ENCODE measurements at places on chromosomes 13 and 19.

- no peak for DNase-seq
Observed at GRCh38 chr13:44404261-44405132, 30.9 kb downstream of the SERP2 start.

DNA sequence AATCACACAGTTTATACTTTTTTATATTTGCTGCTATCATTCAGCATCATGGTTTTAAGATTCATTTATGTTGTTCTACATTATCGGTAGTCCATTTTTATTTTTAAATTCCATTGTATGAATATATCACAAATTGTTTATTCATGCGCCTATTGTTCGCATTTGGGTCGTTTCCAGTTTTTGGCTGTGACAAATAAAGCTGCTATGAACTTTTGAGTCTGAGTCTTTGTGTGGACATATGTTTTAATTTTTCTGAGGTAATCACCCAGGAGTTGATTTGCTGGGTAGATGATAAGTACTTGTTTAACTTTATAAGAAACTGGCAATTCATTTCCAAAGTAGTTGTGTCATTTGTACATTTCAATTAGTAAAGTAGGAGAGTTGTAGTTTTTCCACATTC is 74.2 kb upstream of the CSNK1A1L start:
- DNase-seq = peak; percentile 62

- DNase-seq = no peak
Observed at GRCh38 chr13:20664351-20664750, 39.1 kb upstream of the IL17D start.

DNA sequence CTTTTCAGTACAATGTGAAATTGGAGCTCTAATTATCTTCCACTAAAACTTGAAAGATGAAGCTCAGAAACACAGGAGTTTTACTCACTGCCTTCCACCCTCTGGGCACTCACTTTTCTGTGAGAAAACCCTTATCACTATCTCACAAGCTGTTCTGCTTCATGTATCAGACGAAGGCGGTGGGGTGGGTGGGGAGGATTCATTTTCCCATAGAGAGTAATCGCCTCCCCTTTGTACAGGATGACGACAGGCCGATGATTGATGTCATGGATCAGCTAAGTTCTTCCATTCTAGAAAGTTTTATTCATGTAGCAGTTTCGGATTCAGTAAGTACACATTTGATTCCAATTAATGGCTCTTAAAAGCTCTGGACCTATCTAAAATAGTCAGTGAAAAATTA is 139.9 kb downstream of the ZAR1L start:
- DNase-seq = peak; percentile 22

GRCh38 chr13:28355822-28356371 is 139.0 kb downstream of the FLT1 start:
- DNase-seq = peak; percentile 95

DNA sequence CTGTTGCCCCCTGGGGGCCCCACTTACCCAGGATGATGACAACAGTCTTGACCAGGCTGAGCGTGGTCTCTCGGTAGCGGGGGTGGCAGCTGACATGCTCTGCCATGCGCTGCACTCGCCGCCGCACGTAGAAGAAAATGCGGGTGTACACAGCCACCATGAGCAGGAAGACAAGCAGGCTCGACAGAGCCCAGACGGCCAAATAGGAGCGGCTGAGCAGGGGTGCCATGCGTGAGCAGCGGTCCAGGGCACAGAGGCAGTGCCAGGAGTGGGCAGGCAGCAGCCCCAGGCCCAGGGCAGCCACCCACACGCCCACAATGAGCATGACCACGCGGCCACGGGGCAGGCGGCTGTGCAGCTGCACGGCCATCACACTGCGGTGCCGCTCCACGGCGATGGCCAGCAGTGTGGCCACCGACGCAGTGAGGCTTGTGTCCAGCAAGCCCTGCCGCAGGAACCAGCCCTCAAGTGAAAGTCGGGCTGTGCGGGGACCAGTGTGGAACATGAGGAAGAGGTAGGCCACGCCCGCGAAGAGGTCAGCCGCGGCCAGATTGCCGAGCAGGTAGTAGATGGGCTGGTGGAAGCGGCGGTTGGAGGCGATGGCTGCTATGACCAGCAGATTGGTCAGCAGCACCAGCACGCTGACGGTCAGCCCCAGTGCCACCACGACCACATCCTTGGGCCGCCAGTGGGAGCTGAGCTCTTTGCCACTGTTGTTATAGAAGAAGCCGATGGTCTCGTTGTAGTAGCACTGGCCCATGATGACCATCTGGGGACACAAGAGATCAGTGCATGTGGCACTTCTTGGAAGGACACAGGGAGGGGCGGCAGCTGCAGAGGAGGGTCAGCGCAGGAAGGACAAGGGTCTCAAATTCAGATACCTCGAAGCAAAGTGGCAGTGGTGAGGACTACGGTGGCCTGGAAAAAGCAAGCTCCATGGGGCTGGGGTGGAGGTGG is 1.2 kb downstream of the LPAR2 start:
- no peak for DNase-seq

DNA sequence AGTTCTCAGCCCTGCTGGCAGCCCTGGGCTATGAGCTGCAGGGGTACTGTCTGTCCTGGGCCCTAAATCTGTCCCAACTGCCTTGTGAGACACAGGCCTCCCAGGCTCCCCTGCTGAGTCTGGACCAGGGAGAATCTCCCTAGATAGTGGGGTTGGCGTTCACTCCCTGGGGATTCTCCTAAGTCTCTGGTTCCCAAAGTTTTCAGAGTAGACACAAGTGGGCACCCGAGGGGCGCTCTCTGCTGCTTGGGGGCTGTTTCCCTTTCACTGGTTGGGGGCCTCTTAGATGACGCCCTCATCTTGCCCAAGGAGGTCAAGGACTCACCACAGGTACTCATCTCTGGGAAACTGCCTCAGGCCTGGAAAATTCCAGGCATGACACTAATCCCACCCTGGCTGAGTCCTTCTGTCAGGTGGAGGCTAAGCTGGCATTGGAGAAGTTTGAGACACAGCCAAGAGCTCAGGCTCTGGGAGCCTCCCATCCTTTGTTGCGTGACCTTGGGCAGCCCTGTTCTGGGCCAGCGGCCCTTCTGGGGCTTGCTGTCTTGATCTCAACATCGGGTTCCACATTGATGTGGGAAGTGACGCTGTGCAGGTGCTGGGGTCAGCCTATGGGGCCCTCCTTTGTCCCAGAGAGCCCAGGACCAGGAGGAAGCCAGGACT is 3.9 kb downstream of the RPL18A start:
- DNase-seq = no peak

DNA sequence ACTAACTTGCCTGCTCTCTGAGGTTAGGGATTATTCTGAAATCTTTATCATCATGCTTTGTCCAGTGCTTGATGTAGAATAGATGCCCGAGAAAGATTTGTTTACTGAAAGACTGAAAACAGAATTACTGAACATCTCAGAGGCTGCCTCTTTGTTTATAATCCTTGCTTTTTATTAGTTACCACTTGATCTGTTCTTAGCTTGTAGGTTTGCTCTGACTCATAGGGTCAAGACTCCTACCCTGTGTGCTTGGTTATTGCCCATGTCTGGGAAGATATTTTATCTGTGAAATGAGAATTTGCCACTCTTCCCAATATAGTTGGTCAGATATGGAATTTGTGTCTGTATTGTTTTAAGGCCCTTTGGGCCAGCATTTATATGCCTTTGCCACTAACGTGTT is 675.3 kb downstream of the DIAPH3 start:
- DNase-seq = no peak

GRCh38 chr19:1366899-1367870 is 16.5 kb upstream of the NDUFS7 start:
- DNase-seq = no peak

DNA sequence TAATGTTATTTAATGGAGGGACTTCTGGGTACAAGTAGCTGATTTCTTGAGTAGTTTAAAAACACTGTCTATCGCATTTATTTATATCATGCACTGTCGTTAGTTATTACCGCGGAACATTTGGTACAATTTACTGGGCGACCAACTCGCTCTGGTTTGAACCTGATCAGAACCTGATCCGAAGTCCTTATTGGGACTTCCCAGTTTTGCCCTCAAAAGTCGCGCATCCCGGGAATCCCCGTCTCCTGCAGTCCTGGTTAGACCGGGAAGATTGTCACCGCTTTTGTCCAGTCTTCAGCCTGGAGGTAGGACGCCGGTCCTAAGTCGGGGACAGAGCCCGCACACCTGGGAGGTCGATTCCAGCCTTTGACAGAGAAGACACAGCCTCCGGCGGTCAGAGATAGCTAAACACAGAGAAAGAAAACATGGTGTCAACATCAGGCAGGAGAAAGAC is 694 bp downstream of the CLN5 start:
- peak; percentile 11 for DNase-seq

- no peak for DNase-seq
Observed at GRCh38 chr19:4800591-4801081, 9.1 kb downstream of the FEM1A start.

DNA sequence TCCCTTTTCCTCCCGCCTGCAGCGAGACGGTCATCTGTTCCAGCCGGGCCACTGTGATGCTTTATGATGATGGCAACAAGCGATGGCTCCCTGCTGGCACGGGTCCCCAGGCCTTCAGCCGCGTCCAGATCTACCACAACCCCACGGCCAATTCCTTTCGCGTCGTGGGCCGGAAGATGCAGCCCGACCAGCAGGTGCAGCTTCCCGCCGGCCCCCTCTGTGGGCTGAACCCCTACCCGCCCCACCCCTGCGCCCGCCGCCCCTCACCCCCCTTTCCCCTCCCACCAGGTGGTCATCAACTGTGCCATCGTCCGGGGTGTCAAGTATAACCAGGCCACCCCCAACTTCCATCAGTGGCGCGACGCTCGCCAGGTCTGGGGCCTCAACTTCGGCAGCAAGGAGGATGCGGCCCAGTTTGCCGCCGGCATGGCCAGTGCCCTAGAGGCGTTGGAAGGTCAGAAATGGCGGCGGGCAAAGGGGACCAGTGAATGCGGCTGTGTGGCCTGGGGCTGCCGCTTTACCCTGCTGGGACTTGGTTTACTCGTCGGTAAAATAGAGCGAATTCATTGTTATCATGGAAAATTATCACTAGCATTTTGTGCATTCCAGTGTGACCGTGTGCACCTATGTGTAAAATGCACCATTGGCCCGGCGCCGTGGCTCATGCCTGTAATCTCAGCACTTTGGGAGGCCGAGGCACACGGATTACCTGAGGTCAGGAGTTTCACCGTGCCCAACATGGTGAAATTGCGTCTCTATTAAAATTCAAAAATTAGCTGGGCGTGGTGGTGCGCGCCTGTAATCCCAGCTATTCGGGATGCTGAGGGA is 10.6 kb downstream of the VASP start:
- no peak for DNase-seq

- DNase-seq = no peak
Observed at GRCh38 chr19:48966541-48967345, 1.6 kb downstream of the FTL start.

DNA sequence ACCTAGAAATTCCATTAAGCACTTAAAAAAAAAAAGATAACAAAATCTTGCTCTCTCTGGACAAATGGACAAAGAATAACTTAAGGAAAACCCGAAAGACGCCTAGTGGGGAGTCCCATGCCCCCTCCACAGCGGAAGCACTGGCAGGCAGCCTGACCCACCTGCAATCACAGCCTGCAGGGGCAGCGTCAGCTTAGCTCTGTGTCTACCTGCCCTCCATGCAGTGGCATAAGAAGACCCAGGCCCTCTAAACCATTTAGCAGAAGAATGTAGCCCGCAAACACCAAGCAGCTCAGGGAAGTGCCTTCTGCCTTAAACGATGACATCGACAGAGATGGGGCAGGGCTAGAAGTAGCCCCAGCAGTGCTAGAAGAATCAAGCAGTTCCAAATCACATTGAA is 36.0 kb downstream of the KCTD15 start:
- DNase-seq = no peak

GRCh38 chr13:51523082-51523518 is 61.2 kb upstream of the WDFY2 start:
- peak; percentile 53 for DNase-seq

DNA sequence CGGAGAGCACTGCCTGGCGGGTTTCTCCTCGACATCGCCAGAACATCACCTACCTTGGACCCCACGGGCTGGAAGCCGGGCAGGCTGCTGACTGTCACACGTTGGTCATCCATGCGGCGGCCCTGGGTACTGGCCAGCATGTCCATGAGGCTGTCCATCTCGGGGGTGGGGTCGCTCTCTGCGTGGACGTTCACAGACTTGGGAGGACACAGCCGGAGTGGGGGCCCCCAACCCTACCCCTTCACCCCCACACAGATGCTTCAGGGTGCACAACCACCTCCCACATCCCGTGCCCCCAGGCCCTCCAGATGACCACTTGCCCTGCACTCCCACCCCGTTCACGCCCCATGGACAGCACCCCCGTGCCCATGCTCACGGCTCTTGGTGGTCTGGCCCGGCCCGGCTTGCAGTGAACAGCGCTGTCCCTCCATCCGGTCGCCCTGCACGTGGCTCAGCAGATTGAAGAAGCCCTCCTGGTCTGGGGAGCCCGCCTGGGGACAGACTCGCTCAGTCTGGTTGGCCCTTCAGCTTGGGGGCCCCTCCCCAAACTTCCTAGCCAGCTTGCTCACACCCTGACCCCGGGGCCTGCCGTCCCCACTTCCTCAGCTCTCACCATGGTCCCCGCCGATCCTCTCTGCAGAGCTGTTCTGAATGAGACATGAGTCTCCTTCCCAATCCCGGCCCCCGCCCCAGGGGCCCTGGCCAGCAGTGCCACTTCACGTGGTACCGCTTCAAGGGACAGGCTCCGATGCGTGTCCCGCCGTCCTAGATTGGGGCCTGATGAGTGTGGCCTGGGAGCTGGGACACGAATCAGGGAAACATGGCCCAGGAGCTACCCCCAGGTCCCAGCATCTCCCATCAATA is 947 bp downstream of the PCP2 start:
- no peak for DNase-seq

- DNase-seq = no peak
Observed at GRCh38 chr13:105365021-105365550, 1170.4 kb downstream of the EFNB2 start.

DNA sequence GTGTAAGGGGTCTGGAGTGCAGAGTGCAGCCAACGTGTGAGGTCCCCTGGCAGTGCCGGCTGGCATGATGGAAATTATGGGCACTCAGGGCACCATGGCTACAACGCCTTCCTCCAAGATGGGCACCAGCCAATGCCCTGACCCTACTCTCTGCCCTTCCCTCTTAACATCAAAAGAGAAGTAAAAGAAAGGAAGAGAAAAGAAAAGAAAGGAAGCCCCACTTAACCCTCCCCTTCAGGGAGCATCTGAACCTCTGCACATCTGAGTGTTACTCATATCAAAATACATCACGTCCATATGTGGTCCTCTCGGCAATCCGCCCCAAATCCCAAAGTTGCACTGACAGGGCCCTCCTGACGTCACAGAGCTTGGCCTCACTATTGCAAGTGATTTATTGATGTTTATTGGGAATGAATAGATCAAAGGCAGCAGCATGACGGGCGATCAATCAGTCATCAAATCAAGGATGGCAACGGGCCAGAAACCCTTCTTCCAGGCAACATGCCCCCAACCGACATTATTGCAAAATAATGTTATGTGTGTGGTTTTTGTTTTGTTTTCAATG is 1.3 kb downstream of the TSHZ3 start:
- peak; percentile 70 for DNase-seq

GRCh38 chr19:6229216-6229913 is 50.4 kb downstream of the MLLT1 start:
- DNase-seq = no peak

- no peak for DNase-seq
Observed at GRCh38 chr19:5263615-5264014, 77.0 kb downstream of the PTPRS start.

GRCh38 chr19:48413879-48414587 is 20.6 kb downstream of the GRIN2D start:
- peak; percentile 80 for DNase-seq
